ENCODE measurements at places on chromosomes 16 and 17.

DNA sequence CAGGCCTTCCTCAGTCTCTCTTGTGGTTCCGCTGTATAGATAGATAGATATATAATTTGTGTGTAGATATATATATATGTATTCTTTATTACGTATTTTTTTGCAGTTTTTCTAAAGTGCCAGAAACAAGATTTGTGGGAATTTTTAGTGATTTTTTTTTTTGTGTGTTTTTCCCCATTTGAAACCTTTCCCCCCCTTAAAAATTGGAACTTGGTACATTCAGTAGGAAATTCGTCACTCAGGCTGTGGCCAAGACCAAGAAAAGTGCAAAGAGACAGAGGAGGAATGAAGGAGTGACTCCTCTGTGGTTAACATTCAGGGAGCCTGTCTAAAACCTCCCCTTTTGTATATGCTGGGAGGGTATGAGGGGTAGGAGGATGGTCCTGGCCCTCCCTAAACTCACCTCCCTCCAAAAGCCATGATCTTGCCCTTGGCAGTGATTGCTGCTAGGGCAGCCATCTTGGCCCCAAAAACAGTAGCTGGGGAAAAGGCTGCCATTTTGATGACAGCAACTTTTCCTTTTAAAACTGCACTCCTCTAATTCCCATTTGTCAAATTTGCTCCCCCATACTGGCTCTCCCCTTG lies 15.2 kb downstream of the CHRNB1 start:
- no peak for DNase-seq

GRCh38 chr17:49390548-49391324 lies 23.9 kb downstream of the PHB1 start:
- no peak for DNase-seq

DNA sequence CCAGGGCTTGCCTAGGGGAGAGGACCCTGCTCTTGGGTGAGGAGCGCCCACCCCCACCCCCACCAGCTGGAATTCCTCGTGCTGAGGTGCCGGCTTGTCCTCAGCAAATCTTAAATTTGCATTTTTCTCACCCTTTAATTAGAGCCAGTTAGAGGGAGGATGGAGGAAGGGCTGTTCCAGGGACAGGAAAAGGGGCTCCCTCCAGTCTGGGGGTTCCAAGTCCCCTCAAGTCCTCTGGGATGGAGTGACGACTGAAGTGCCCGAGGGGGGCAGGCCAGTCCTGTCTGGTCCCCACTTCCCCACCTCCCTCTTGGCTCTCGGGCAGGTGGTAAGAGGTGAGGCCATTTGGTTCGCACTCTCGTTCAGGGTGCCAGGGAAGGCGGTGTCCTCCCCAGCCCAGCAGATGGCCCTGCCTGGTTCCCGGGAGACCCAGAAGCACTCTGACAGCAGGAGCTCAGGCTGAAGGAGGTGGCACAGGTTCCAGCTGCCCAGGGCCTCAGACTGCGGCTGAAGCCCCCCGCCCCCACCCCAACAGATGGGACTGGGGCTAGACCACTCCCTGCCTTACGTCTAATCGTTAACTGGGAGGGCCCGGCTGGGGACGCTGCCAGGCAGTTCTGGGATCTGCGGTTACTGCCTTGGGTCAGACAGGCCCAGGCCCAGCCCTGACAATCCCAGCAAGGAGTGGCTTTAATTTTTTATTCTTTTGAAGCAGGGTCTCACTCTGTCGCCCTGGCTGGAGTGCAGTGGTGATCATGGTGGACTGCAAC lies 2.2 kb downstream of the RAB26 start:
- DNase-seq, result no peak

DNA sequence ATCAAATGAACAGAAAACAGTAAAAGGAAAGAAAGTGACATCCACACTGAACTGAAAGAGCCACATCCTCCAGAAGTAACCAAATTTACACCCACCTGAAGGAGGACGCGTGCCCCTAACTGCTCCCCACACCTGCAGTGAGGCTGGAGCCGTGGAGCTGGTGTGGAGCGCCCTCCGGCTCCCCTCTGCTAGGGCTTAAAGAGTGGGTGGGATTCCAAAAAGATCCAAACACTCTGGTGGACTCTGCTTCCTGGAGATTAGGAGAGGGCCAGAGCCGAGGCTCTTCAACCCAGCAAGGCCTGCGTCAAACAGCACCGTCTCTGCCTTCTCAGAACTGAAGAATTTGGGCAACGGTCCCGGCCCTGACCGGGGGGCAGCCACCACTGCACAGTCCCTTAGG lies 15.2 kb downstream of the CCDC40 start:
- no peak for DNase-seq

DNA sequence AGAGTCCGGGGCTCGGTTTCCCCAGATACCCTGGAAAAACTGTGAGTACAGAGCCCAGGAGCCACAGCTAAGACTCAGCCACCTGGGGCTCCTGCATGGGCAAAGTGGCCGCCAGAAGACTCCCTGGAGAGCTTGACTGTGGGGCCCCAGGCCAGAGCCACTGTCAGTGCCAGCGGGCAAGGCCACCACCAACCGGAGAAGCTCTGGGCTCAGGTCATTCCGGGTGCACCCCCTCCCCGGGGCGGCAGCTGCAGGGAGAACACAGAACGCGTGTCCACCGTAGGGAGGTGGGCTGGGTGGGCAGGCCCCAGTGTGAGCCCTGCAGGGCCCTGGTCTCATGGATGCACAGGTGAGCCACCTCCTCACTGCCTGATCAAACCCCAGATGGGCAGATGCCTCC lies 22.3 kb upstream of the RBFOX3 start:
- DNase-seq, result no peak

- DNase-seq, result no peak
These were observed 7.6 kb upstream of the MARVELD3 start for GRCh38 chr16:71618429-71618828.

- DNase-seq, result no peak
These were observed 5.7 kb downstream of the LAT start for GRCh38 chr16:28990375-28991040.

- DNase-seq, result no peak
These were observed 12.8 kb downstream of the MYO15A start for GRCh38 chr17:18121144-18121910.

DNA sequence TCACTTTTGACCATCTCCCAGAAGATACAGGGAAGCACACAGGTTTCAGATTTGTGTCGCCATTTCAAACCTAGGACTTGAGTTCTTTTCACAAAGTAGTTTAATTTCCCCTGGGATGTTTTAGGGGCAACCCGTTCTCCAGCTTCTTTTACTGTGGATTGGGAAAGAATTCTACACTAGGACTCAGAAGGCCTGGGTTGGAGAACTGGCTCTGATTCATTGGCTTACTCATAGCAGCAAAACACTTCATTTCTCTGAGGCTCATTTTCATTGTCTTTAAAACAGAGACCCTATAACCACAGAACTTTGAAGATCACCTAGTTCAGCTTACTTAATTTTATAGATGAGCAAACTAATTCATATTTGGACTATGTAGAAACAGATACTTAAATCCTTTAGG lies 175.9 kb upstream of the SALL1 start:
- DNase-seq, result no peak

DNA sequence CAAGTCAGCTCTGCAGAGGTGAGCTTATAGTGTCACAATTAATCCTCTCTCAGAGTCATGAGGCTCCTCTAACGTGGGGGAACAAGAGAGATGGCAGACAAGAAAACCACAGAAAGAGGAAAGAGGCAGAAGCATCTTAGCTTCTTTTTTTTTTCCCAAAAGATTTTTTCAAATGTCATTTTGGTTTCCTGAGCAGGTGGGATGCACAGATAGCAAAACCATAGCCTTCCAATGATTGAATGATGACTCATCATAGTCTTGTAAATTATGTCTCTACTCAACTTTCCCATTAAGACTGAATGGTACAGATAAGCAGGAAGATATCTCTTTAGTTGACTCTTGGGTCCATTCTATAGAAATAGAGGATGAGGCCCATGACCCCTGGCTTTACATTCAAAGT lies 162.8 kb upstream of the ZFHX3 start:
- no peak for DNase-seq

DNA sequence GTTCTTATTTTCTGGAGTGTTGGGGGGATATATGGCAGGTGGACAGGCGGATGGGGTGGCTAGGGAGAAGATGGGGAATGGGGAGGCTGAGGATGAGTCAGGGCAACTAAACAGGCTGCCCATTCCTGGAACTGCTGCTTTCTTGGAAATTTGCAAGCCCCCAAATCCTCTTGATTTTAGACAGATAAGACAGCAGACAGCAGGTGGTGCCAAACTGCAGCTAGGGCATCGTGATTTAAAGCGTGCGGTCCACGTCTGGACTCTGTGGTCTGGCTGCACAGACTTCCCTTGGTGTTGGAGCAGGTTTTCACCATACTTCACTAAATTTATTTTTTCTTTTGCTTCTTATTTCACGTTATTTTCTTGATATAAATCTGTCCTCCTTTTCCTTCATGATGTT lies 10.9 kb upstream of the KRT24 start:
- no peak for DNase-seq

GRCh38 chr17:63001689-63002394 lies 35.8 kb downstream of the TANC2 start:
- DNase-seq, result no peak

- DNase-seq, result no peak
These were observed 34.1 kb downstream of the EEF2K start for GRCh38 chr16:22240023-22240710.

DNA sequence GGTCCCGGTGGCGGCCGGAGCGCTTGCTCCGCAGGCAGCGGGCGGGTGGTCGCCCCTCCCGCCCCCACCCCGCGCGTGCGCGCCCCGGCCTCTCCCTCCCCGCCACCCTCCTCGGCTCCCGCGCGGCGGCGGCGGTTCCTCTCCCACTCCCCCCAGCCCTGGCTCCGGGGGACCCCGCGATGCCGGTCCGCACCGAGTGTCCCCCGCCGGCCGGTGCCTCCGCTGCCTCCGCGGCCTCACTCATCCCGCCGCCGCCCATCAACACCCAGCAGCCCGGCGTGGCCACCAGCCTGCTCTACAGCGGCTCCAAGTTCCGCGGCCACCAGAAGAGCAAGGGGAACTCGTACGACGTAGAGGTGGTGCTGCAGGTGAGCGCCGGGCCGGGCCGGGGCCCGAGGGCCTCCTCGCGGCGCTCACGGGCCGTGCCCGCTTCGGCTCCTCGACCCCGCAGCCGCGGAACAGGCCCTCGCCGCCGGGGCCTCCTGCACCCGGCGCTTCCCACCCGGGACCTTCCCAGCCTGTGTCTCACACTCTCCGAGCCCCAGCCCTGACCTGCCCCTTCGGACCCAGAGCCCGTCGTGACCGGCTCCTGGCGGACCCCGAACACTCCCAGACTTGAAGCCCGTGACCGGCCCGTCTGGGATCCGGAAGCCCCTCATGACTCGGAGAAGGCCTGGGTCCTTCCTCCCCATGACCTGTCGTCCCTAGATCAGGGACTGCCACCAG lies 490 bp downstream of the GID4 start:
- no peak for DNase-seq

- DNase-seq, result no peak
These were observed 3.0 kb downstream of the C16orf54 start for GRCh38 chr16:29742683-29743275.

DNA sequence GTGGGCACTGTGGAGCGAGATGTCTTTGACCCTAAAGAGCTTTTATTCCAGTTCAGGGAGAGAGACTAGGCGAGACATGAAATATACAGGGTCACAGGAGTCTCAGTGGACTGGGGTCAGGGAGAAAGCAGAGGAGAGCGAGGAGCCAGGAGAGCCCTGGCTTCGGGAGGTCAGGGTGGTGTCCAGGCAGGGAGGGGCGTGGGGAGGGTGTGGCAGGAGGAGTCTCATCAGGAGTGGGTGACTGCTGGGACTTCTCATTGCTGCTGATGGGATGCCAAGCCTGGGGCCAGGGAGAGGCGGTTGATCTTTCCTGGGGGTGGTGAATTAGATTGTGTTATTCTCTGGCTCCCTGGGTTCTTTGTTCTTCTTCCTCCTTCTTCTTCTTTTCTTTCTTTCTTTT lies 22.4 kb upstream of the USP7 start:
- DNase-seq, result no peak

- no peak for DNase-seq
These were observed 10.4 kb downstream of the NME3 start for GRCh38 chr16:1760911-1761310.

DNA sequence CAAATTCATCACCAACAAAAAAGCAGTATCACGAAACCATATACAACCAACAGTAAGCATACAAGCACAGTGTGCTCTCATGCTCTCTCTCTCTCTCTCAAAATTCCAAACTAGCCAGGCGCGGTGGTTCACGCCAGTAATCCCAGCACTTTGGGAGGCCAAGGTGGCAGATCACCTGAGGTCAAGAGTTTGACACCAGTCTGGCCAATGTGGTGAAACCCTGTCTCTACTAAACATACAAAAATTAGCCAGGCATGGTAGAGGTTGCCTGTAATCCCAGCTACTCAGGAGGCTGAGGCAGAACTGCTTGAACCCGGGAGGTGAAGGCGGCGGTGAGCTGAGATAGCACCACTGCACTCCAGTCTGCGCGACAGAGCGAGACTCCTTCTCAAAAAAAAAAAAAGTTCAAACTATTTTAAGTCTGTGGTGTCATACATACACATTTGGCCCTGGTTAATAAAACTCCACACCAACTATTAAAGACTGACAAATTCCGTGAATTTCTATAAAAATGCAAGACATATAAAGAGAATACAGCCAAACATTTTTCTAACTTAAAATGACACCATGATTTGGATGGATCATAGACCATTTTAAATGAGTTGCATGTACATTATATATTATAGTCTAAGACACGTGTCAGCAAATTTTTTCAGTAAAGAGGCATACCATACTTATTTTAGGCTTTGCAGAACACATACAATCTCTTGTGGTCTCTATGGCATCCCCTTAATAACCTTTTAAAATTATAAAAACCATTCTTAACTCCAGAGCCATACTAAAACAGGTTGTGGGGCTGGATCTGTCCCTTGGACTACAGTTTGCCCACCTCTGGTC lies 30.9 kb downstream of the GLG1 start:
- DNase-seq, result no peak

DNA sequence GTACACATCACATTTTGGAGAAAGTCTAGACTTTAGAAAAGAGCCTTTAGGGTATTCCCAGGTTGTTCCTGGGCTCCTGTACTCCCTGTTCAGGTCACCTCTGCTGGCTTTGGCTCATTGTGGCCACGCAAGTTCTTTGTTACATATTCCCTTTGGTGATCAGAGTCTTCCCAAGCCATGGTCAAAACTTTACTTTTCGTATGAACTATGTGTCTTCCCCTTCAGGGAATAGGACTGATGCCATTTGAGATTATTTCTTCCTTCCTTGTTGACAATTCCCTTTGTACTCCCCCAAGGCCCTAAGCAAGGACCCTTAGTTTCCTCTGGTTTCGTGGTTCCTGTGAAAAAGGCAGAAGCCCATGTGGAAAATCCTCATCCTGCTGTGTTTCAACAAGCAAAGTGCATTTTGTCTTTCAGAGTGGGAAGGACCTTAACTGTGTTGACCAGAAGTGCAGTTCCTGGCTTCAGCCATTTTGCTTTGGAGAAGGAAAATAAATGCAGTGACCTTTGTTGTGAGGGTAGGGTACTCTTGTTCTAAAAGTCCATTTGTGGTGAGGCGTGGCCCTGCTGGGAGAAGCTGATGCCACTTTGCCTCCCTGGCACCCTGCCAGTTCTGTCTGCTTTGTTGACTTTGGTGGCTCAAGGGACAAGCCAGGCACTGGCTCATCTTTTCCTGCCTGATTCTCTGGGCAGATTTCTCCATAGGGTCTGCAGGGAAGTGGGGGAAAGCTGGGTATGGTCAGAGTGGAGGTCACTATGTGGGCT lies 55.1 kb downstream of the ZNRF1 start:
- no peak for DNase-seq
